ENCODE measurements at places on chromosomes 12 and 14.

DNA sequence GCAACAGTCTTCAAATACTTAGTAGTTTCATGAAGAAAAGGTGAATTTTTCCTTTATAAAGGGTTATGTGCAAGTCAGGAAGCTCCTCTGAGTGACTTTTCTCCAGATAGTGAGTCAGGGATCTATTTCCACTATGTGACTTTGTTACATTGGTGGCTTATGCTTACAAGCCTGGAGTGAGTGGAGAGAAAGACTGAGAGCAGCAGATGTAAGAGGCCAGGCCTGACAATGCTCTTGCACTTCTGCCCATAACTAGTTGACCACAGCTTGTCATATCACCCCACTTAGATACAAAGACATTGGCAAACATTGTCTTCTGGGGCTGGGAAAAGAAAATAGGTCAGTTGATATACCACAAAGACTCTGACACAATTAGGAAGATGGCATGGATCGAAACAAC, 236.5 kb downstream of the PDZRN4 start:
- no peak for DNase-seq

DNA sequence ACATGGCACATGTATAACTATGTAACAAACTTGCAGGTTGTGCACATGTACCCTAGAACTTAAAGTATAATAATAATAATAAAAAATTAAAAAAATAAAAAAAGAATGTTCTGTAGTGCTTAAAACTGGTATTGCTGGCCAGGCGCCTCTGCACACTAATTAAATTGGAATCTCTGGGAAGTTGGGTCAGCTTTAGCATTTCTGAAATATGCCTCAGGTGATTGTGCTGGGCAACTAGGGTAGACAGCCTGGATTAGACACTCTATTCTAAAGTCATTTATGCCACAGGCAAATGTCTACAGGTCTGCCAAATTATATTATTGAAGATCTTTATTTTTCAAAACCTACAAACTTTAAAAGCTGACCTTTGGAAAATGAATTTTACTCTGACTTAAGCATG, 55.3 kb downstream of the PPM1H start:
- no peak for DNase-seq

DNA sequence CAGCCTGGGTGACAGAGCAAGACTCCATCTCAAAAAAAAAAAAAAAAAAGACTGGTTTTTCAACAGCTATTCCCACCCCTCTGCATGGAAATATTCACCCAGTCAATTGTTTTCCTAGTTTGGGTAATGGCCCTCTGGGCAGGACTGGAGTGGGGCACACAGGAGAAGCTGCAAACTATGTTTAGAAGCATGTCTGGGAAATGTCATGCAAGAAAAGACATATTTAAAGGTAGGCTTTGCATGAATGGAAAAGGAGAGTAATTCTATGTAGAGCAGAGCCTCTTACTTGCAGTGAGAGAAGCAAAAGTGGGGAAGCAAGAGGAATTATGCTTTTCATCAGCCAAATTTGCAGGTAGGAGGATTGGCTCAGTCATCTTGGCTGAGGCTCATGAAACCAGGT, 276.5 kb upstream of the PLEKHG7 start:
- DNase-seq: no peak

DNA sequence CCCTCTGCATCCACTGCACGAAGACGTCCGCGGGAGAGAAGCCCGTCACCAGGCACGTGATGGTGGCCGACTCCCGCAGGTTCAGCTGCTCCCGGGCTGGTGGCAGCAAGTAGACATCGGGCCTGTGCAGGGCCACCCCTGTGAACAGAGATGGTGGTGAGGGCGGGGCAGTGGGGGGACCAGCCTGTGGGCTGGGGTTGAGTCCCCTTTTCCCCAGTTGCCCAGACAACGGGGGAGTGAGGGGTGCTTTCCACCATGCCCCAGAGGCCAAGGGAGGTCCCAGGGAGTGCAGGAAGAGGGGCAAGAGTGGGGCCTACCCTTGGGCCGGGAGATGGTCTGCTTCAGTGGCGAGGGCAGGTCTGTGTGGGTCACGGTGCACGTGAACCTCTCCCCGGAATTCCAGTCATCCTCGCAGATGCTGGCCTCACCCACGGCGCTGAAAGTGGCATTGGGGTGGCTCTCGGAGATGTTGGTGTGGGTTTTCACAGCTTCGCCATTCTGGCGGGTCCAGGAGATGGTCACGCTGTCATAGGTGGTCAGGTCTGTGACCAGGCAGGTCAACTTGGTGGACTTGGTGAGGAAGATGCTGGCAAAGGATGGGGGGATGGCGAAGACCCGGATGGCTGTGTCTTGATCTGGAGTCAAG, 328.3 kb downstream of the TMEM121 start:
- no peak for DNase-seq

DNA sequence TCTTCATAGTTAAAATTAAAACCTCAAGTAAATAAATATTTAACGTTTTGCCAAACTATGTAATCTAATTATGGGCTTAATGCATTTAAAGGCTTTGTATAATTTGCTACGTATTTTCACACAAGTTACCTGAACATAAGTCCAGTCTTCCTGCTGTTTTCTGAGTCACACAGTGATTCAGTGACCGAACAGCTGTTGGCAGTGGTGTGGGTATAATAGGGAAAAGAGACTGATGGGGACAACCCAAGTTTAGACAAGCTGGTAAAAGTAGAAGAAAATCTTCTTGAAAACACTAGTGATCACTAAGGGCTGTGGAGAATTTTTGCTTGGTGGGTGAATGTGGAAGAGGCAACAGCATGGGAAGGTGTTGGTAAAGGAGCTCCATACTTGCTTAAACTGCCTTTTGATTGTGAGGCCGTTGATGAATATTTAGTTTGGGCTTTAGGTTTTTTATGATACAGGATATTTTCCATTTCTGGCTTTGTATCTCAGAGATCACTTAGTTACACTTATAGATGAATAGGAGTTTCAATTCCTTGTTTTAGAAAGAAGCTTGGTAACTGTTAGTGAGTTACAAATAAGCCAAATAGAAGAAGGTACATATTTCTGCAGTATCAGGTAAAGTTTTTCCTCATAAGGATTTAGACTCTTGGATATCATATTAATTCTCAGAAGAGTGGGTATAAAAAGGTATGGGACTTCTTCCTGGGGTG, 23.9 kb downstream of the LRRK2 start:
- DNase-seq: no peak
